ENCODE measurements at places on chromosomes 7 and 10.

DNA sequence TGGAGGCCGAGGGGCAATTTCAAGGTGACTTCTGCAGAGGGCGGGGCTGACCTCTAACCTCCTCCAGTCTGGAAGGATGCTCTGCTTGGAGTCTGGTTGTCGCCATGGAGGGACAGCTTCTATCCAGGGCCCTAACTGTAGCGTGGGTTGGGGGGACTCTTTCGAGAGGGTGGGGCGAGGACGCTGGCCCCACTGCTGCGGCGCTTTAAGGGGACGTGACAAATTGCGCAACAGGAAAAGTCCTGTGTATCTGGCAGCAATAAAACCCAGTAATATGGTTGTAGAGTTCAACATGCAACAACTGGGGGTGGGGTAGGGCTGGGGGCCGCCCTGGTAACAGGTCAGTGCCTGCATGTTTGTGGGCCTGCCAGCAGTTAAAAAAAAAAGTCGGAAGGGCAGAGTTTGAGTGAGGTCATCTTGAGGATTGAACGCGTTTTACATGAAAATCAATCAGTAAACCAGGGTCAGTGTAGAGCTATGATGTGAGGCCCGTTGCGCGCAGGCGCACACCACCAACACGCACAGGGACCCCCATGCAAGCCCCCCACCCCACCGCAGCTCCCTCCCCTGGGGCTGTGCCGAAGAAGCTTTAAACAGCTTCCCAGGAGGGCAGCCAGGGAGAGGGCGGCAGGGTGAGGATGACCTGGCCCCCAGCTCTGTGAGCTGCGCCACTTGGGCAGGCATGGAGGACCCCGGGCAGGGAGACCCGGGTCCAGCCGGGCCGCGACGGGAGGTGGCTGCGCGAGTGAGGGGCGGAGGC is 4.3 kb downstream of the SHH start:
- no peak for DNase-seq

DNA sequence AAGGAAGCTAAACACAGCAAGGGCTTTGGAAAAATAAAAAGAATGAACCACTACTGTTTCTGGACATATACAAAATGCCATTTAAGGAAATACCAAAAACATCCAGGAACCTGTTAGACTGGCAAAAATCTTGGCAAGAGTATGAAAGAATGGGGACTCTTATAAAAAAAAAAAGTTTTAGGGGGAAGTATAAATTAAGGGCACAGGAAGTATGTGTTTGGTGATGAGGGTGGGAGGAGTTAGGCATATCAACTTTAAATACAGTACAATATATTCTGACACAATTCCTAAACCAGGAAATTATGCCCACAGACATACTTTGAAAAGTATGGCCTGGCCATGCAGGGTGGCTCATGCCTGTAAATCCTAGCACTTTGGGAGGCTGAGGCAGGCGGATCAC is 74.2 kb downstream of the WAPL start:
- DNase-seq, result no peak

DNA sequence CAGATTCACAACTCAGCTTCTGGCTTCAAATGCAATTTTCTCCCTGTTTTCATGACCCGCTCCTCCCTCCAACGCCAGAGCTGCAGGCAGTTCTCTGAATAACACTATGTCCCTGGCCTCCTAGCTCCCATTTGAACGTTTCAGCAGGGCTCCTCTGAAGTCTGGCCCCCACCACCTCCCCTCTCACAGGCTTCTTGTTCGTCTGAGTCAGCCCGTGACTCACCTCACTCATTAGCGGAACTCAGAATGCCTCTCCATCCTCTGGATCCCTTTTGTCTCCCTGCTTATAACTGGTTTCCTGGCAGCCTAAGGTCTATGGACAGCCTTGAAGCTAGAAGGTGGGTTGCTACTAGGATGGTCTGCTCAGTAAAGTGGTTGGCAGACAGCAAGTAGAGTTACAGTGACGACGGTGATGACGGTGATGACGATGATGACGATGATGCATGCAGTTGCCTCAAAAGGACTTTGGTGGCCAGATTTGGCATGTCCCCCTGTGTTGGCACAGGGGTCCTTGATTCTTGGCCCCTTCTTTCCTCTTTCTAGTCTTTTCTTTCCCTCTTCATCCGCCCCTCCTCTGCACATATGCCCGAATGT is 83.3 kb upstream of the MKLN1 start:
- no peak for DNase-seq

GRCh38 chr10:128027306-128027705 is 98.9 kb downstream of the MKI67 start:
- DNase-seq, result no peak

DNA sequence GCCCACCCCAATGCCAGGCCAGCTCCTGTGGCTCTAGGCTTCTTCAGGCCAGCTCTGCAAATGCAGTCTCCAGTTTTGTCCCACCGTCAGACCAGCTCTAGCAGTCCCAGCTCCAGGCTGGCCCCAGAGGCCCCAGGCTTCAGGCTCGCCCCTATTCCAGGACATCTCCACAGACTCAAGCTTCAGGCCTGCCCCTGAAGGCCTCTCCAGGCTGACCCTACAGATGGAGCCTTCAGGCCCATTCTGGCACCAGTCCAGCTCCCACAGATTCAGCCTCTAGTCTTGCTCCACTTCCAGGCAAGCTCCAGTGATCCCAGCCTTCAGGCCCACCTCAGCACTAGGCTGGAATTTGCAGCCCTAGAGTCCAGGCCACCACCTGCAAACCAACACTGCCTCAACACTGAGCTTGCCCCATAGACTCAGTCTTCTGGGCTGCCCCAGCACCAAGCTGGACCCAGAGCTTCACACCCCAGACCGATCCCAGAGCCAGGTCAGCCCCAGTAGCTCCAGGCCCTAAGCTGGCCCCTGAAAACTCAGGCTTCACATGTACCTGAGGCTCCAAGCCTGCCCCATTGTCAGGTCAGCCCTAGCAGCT is 170.2 kb downstream of the ITGB1 start:
- DNase-seq, result no peak

- no peak for DNase-seq
Observed at GRCh38 chr10:32846974-32847373, 111.1 kb downstream of the ITGB1 start.

GRCh38 chr10:68135362-68135761 is 26.1 kb downstream of the MYPN start:
- DNase-seq, result no peak

DNA sequence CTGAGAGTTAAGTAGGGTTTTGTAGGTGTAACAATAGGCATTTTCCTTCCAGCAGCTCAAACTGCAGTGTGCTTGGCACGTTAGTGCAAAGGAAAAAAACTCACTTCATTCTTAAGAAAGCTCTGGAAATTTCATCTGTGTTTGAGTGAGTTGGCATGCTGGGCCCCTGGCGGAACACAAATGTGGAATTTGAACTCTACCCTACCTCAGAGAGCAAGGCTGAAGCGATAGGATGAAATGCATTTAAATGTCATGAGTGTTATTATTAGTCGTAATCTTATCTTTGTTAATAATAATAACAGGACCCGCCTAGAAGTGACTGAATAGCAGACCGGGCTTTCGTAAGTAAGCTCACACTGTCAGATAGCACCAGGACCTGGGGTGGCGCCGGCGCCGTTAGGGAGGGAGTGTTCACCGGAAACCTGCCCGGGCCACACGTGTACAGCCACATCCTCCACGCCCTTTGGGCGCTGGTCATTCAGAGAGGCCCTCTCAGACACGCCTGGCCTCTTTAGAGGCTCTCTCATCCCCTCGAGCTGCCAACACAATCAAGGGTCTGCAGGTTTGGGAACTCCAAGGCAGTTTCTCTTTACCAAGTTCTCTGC is 63.5 kb downstream of the GRK5 start:
- no peak for DNase-seq

- DNase-seq, result no peak
Observed at GRCh38 chr7:47150497-47151260, 431.2 kb downstream of the TNS3 start.

- no peak for DNase-seq
Observed at GRCh38 chr10:118832241-118832651, 77.5 kb upstream of the CACUL1 start.

DNA sequence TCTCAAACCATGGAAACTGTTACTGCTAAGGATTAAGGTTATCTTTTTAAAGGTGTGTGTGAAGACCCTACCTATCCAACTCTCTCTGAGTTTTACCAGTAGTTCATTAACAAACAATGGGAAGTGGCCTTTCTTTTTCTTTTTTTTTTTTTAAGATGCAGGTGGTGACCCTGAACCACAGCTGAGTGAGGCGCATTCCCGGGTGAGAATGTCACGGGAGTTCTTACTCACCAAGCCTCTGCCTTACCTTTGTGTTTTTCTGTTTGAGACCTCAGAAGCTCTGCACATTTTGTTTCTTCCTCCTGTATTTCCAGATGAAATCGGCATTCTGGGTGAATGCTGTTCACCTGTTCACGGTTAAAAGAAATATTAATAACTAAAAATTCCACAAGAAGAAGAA is 2.5 kb downstream of the VIPR2 start:
- DNase-seq, result no peak

DNA sequence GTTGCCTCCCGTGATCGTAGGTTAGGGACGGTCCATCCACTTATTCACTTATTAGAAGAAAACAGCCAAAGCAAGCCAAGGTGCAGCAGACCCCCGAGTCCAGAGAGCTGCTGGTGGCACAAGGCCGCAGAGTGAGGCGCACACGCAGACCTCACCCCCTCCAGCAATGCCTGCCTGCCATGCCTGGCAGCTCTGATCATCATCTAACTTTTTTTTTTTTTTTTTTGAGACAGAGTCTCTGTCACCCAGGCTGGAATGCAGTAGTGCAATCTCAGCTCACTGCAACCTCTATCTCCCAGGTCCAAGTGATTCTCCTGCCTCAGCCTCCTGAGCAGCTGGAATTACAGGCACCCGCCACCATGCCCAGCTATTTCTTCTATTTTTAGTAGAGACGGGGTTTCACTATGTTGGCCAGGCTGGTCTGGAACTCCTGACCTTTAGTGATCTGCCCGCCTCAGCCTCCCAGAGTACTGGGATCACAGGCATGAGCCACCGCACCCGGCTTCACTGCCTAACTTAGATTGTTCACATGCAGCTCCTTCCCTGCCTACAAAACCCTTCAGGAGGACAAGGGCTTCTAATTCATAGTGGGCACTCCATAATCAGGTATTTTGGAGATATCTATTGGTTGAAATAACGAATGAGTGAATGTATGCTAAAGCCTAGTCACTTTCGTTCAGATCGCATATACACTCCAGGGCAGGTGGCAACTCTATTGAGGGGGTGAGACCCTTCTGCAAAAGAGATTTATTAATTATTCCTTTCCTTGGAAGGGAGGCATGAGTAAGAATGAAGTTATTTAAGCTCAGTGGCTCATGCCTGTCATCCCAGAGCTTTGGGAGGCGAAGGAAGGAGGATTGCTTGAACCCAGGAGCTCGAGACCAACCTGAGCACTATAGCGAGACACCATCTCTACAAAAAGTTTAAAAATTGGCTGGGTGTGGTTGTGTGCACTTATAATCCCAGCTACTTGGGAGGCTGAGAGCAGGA is 15.9 kb downstream of the TRIM56 start:
- no peak for DNase-seq

GRCh38 chr10:50497758-50498157 is 126.0 kb downstream of the SGMS1 start:
- no peak for DNase-seq

GRCh38 chr7:920351-921070 is 34.0 kb downstream of the ADAP1 start:
- DNase-seq, result no peak

GRCh38 chr7:93651603-93652159 is 77.2 kb upstream of the CALCR start:
- DNase-seq, result no peak

Measured in G401 (cell line).